ENCODE measurements at places on chromosomes 4 and X.

GRCh38 chr4:146521541-146522097 lies at the start of gene SLC10A7:
Gene SLC10A7 (minus strand): TSS chr4:146521940. CDS start chr4:146521717, 223 bp downstream.
- DNase-seq, result peak; percentile 72

GRCh38 chrX:12791257-12792228 lies at the start of gene PRPS2:
Gene PRPS2 (plus strand): TSS chrX:12791412. CDS start chrX:12791498, 86 bp downstream.
- peak; percentile 55 for DNase-seq

GRCh38 chr4:78451407-78451806 lies 100.2 kb upstream of the ANXA3 start:
- no peak for DNase-seq

DNA sequence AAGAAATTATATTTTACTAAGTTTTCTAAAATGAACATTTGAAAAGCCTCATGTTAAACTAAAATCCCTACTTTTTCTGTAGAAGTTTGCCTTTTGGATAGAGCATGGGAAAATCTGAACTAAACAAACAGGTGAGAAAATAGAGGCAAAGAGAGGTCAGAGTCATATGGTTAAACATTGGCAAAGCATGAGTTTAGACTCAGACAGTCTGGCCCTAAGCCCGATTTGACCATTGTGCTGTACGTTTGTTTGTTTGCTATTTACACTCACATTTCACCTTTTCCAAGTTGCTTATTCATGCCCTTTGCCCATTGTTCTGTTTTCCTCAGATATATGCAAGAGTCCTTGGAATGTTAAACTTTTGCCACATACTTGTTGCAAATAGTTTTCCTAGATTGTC lies 85.4 kb downstream of the TIGD2 start:
- no peak for DNase-seq

DNA sequence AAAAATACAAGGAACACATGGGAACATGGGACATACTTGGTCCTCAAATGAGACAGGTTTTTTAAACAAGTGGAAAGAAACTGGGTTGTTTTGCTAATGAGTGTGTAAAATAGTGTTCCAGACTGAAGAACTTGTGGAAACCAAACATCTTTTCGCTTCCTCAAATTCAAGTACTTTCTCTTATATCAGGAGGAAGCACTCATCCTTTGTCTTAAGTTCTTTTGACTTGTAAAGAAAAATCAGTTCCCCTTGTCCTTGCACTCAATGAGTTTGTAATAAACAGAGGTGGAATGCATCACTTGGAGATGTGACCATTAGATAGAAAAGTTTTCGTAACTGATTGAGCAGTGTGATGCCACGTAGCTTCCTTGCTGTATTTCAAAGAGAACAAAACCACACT lies 101.1 kb downstream of the PHOX2B start:
- DNase-seq, result no peak

DNA sequence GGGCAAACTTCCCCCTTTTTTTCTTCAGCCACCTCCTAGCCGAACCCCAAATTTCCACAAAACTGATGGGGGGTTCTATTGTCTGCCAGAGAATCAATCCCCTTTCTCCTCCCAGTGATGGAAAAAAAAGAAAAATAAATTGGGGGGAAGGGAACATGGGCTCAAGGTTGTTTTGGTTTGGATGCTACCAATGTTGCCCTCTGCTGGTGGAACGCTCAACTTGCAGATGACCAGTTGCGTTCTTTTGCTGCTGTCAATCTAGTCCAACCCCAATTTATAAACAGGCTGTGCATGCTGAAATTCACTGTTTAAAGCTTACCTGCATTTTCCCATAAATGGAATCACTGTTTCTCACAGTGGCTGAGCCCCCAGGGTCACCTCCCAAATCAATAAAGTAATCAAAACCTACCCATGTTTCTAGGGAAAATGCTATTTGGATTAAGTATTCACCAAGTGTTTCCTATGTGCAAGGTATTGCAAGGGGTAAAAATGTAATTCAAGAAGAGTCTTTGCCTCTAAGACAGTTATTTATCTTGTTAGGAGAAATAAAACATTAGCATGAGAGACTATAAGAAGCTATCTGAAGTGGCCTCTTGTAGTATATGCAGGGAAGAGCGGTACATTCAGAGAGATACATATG lies 116.7 kb upstream of the TMEM164 start:
- peak; percentile 42 for DNase-seq

DNA sequence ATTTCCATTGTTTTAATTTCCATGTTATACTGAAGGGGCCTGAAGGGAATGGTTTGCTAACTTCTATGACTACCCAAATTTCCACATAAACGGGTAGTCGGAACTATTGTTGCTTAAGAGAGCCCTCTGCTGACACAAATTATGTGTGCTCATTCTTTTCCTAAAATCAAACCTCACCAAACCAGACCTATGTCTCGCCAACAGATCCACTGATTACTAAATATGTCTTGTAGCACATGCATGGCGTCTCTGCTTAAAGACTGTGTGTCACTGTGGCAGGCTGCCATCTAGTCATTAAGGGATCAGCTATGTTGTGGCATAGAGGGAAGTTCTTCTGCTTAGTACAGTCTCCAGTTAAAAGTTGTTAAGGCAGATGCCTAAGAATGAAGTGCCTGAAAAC lies 25.1 kb downstream of the PIR start:
- peak; percentile 65 for DNase-seq

DNA sequence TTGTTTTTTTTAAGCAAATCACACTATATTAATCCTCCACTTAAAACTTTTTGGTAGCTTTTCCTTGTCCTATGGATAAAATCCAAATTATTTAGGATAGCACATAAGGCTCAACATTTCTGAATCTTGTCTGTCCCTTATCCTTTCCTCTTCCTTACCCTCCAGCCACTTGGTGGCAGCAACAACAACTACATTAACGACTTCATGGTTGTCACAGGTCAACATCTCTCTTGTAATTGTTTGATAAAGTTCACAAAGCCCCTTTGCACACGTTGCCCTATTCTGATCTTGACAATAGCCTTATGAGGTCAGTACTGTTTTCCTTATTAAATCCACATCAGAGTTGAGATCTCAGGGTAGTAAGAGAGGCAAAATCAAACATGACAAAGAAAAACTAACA lies 269.0 kb upstream of the PABPC4L start:
- DNase-seq, result peak; percentile 19
